GM23338 (cell line): ENCODE measurements at places on chromosomes 6 and 20. TPM values are rescaled to one million over a fixed set of nuclear protein-coding genes. Genes with fewer than 3 reads are reported as not detected.

The LY6G6C gene
- not detected in 2 replicates for total RNA-seq

- H3K27me3 ChIP-seq, result no peaks in the 10 kb centered on the region
- DNase-seq, result no peak
- H3K4me1 ChIP-seq, result no peaks in the 10 kb centered on the region
- H3K36me3 ChIP-seq, result no peaks in the 10 kb centered on the region
- H3K4me3 ChIP-seq, result no peak overlapping the region
These were observed 138.7 kb upstream of the THEMIS start for GRCh38 chr6:128039543-128039942.

- no peak overlapping the region for H3K4me3 ChIP-seq
- H3K4me1 ChIP-seq, result peaks cover 9% of the 10 kb centered on the region; the same call in 1 of the 2 replicates
- H3K36me3 ChIP-seq, result no peaks in the 10 kb centered on the region
- no peaks in the 10 kb centered on the region for H3K27me3 ChIP-seq
- no peak overlapping the region for H3K27ac ChIP-seq
These were observed 161.4 kb upstream of the PMEPA1 start for GRCh38 chr20:57871237-57871632.

GRCh38 chr6:115901896-115902295 is 158.8 kb downstream of the FRK start:
- no peak for DNase-seq
- no peak overlapping the region for H3K27ac ChIP-seq
- H3K4me1 ChIP-seq, result no peaks in the 10 kb centered on the region
- H3K27me3 ChIP-seq, result no peaks in the 10 kb centered on the region
- H3K4me3 ChIP-seq, result no peak overlapping the region

The PRR18 gene
- 0.08 and 0.24 TPM in 2 replicates for total RNA-seq

DNA sequence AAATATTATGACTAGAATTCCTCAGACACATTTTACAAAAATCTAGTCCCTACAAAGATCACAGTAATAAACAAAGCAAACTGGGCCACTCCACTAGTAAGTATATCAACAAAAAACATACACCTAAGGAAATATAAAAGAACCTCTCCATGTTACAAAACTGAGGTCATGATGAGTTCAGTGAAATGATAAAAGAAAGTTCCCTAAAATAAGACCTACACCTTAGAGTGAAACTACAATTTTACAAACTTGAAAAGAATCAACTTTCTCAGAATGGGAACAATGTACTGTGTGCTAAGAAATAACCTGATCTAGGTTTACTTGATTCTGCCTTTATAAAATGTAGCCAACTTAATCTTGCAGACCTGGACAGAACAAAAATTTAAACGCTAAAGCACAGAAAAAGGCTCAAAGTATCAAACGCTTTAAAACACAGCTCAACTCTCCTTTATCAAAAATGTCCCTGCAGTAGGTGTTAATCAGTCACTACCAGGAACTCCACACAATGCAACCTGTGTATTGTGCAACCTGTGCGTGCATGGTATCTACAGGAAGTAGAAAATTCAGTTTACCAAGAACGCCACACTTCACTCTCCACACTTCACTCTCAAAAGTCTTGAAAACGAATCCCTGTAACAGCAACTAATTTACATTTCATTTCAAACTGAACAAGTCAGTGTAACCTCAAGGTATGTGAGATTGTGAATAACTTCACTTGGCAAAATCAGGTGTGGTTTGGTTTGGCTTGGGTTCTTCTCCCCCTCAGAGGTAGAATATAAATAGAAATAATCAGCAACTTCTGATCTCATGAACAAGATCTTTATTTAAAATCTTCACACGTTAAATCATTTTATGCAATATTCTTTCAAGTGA is 1.8 kb downstream of the RALGAPA2 start:
- DNase-seq, result no peak
- no peak overlapping the region for H3K27ac ChIP-seq
- peak overlapping the region; percentile 76 for H3K4me3 ChIP-seq
- H3K27me3 ChIP-seq, result no peaks in the 10 kb centered on the region
- H3K36me3 ChIP-seq, result no peaks in the 10 kb centered on the region

DNA sequence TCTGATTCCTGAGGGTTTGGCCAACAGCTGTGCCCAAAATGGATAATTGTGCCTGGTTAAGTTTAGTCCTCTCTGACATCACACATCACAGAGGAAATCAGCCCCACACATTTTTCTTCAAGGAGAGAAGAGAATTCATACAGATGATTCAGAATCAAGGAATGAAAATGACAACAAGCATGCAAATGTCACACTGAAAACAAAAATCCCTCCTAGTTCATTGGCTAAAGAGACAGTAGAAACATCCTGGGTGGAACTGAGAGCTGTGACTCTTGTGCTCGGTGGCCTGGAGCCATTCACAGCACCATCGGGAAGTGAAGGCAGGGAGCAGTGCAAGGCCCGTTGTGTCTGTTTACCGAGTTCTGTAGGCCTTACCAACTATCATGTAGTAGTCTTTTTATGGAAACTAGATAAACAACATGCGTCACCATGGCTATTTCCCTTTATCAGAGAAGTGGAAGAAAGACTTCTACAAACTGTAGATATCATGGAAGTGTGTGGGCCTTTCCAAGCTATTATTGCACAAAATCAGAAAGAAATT is 81.7 kb upstream of the TENT5A start:
- H3K27ac ChIP-seq, result no peak overlapping the region
- H3K36me3 ChIP-seq, result no peaks in the 10 kb centered on the region
- no peak for DNase-seq
- H3K27me3 ChIP-seq, result no peaks in the 10 kb centered on the region
- no peak overlapping the region for H3K4me3 ChIP-seq

The HLA-DQA1 gene
- not detected in 2 replicates for total RNA-seq
